ENCODE measurements at places on chromosomes 1 and 21.

GRCh38 chr1:23525558-23526250, 5.3 kb downstream of the E2F2 start:
- DNase-seq, result peak; percentile 21

DNA sequence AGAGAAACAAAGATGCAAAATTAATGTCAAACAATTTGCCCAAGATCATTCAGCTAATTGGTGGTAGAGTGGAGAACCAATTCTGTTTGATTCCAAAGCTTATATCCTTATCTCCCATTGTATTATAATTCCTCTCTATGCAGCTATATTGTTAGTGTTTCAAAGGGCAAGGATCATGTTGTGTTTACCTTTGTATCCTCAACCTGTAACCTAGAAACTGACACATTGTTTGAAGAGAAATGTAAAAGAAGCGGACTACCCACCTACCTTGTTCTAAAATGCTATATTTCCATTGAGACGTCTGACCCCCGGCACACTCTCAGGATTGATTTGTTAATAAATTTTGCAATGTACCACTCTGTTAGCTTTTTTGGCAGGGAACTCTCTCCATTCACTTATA, 9.3 kb downstream of the RAVER2 start:
- no peak for DNase-seq

DNA sequence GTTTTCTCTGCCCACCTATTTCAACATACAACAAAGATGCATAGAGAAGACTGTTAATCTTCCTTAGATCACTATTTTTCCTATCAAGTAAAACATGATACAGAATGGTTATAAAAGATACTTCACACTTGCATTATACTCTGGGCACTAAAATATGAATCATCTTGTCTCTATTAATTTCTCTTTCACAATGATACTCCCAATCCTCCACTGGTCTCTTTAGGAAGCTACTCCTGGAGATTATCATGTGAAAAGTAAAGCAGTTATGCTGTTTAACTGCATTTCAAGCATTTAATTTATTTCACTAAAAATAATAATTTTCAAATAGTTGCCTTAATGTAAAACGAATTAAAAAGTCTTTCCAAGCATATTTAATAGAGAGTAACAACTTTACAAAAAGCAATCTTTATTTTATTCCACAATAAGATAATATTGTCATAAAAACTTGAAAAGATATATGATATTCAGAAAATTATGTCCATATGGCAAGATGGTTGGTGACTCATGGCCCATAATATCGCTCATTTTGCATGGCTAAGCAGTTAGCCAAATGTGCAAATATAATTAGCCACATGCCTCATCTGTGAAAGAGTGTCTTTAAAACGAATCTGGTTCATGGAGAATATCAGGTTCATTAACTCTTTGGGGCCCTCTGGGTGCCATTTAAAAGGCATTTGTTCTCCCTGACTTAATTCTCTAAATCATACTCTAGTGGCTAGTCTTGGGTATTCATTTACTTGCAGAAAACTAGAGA, 1569.0 kb upstream of the B3GALT2 start:
- no peak for DNase-seq

- no peak for DNase-seq
These were observed 7.5 kb upstream of the EVI5 start for GRCh38 chr1:92792340-92792782.

DNA sequence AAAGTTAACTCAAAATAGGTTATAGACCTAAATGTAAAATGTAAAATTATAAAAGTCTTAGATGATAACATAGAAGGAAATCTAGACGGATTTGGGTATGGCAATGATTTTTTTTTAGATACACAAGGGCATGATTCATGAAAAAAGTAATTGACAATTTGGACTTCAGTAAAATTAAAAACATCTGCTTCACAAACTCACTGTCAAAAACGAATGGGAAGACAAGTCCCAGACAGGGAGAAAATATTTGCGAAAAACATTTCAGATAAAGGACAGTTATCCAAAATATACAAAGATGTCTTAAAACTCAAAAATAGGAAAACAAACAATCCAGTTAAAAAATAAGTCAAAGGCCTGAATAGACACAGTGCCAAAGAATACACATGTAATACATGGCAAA, 9.7 kb upstream of the PTGS2 start:
- no peak for DNase-seq
